Ovary (tissue), 10 donors: ENCODE measurements at places on chromosomes 6 and 20.
A peak's percentile ranks its signal among the peaks of the same experiment; 100 is the strongest.

DNA sequence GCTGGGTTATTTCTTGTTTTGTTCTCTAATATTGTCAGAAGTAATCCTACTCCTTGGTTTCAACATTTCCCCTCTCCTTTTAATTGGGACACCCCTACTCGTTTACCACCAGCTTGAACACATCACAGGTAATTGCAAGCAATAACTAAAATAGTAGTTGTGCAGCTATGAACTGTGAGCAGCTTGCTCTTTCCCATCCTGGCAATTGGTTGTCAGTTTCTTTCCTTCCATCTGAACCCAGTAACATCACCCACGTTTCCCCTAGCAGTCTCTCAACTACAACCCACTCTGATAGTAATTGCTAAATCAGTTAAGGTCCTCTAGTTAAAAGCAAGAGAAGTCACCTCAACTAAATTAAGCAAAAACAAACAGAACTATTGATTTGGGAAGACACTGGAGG is 47.6 kb upstream of the GNRH2 start:
- no peaks in the 10 kb centered on the region for H3K27me3 ChIP-seq
- DNase-seq: no peak
- no peaks in the 10 kb centered on the region for H3K4me1 ChIP-seq
- no peak overlapping the region for H3K27ac ChIP-seq
- no peaks in the 10 kb centered on the region for H3K36me3 ChIP-seq
- H3K4me3 ChIP-seq: no peak overlapping the region

DNA sequence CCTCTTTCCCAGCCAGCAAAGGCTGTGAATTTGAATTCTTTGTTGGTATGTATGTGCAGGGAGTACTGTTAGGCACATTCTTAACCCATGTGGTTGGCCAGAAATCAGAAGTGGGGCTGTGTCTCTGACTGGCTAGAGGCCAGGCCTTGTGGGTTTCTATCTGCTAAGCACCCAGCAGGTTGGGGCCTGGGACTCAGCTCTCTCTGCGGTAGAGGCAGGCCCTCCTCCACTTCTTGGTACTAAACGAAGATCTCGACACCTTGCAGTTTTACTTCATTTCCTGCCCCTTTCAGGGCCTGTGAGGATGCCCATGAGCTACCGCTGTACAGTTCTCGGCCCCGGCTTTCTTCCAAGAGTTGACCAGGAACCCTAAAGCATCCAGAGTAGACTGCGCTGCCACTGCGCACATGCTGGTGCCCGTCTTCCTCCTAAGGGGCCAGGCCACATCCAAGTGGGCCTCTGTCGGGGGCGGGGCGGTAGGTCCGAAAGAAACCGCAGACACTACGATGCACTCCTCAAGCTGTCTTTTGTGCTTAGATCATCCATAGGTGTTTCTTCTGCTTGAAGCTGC is 51.1 kb downstream of the TCP11 start:
- no peaks in the 10 kb centered on the region for H3K36me3 ChIP-seq
- no peak overlapping the region for H3K27ac ChIP-seq
- no peaks in the 10 kb centered on the region for H3K27me3 ChIP-seq
- peaks cover 15% of the 10 kb centered on the region for H3K4me1 ChIP-seq
- DNase-seq: peak; percentile 41

DNA sequence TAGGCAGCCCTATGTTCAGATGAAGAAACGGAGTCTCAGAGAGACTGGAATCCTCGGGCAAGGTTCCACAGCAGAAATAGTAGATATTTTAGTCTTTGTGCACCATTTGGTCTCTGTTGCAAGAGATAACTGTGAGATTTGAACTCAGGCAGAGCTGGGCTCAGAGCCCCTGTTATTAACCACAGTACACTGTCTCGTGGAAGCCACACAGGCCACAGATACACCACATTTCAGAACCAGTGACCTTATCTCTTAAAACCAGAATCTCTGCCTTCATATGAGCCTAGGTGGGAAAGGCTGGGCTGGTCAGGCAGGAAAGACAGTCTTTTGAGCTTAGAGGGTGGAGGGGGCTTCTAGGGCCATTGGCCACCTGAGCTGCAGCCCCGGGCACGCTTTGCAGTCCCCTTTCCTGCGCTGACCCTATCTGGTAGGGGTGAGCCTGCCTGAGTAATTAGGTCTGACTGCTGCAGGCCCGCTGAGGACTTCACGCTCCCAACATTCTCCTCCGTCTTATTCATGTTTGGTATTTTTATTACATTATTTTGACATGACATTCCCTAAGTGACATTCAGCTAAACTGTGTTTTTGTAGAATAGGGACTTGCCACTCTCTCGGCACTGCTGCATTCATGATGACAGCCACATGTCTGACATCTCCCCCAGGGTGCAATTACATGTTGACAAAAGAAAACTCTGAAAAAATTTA is 71.1 kb downstream of the KCNB1 start:
- no peaks in the 10 kb centered on the region for H3K27me3 ChIP-seq
- H3K27ac ChIP-seq: no peak overlapping the region
- no peaks in the 10 kb centered on the region for H3K4me1 ChIP-seq
- no peak overlapping the region for H3K4me3 ChIP-seq
- no peaks in the 10 kb centered on the region for H3K36me3 ChIP-seq

DNA sequence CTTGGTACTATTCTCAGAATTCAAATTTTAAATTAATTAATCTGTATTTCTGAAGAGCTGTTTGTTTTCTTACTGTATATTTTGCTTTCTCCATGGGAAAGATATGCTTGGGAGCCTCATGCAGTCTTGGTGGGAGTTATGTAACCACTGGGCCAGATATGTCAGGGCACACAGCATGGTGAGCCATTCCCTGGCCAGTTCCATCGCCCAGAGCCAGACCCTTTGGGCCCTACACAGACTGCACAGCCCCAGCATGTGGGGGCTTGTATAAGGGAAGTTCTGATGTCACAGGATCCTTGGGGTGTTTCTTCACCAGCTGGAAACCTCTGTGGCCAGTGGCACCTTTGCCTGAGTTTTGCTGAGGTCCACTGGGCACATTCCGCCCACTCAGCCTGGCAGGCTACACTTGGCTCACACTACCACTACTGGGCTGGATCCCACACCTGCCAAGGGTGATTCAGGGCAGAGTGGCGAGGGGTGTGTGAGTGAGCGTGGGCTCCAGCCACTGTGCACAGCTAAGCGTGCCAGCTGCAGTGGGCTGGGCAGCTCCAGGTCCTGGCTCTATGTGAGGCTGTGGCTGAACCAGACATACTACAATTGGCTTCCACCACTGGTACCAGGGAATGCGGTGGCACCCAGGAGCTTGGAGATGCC is 293.5 kb downstream of the ARHGAP18 start:
- DNase-seq: no peak
- no peak overlapping the region for H3K4me3 ChIP-seq
- H3K36me3 ChIP-seq: no peaks in the 10 kb centered on the region
- H3K27ac ChIP-seq: no peak overlapping the region

GRCh38 chr20:15342991-15343523 is 1005.6 kb upstream of the FLRT3 start:
- H3K4me3 ChIP-seq: no peak overlapping the region
- no peaks in the 10 kb centered on the region for H3K4me1 ChIP-seq
- no peaks in the 10 kb centered on the region for H3K36me3 ChIP-seq
- DNase-seq: no peak

DNA sequence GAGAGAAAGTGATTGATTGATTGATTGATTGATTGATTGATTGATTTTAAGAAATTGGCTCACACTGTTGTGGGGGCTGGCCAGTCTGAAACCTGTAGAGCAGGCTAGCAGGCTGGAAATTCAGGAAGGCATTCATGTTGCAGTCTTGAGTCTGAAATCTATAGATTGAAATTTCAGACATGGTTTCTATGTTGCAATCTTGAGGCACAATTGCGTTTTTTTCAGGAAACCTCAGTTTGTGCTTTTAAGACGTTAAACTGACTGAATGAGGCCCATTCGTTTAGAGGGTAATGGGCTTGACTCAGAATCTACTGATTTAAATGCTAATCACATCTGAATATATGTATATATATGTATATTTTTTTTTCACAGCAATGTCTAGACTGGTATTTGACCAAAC is 106.3 kb downstream of the STXBP5 start:
- DNase-seq: no peak
- H3K4me3 ChIP-seq: no peak overlapping the region
- H3K4me1 ChIP-seq: peaks cover 2% of the 10 kb centered on the region
- H3K36me3 ChIP-seq: no peaks in the 10 kb centered on the region

- H3K27ac ChIP-seq: no peak overlapping the region
- no peaks in the 10 kb centered on the region for H3K4me1 ChIP-seq
- no peak for DNase-seq
- H3K27me3 ChIP-seq: no peaks in the 10 kb centered on the region
These were observed 115.9 kb upstream of the BMP2 start for GRCh38 chr20:6651561-6651960.

- no peaks in the 10 kb centered on the region for H3K27me3 ChIP-seq
- no peaks in the 10 kb centered on the region for H3K36me3 ChIP-seq
- H3K27ac ChIP-seq: peak overlapping the region; percentile 76
- peak overlapping the region; percentile 55 for H3K4me3 ChIP-seq
- peak; percentile 67 for DNase-seq
These were observed 793 bp downstream of the GMPR start for GRCh38 chr6:16238963-16239797.

DNA sequence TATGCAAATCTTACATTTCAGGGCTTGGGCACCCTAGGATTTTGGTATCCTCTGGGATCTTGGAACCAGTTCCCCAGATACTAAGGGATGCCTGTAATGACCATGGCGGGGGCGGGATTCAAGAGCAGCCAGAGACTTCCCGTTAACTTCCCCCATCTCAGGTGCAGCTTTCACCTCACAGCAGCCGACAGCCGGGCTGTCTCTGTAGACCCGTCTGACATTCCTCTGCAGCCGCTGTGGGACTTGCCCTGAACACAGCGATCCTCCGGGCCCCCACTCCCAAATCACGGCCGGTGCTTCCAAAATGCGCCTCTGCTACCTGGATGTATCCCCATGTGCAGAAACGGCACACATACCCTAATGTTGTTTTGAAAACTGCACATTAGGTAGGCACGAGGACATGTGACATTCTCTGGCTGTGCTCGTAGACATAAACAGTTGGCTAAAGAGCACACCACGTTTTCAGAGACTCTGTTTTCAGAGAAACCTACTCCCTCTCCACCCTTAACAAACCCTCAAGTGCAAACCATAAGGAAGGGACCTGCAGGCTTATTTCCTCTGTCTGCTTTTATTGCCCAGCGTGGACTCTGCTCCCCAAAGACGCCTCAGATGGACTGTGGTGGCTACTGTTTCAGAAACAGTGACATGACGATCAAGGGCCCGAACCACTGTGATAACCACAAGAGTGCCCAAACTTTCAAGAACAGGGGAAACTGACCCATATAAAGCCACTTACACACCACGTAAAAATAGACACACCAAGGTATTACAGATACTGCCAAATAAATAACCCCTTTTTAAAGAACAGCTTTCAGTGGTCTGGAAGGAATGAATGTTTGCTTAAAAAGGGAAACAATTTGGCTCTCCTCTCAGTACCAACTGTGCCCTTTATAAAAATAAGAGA is 72.9 kb upstream of the FOXC1 start:
- no peaks in the 10 kb centered on the region for H3K4me1 ChIP-seq
- DNase-seq: no peak
- no peaks in the 10 kb centered on the region for H3K27me3 ChIP-seq
- no peaks in the 10 kb centered on the region for H3K36me3 ChIP-seq
- H3K4me3 ChIP-seq: no peak overlapping the region
- H3K27ac ChIP-seq: no peak overlapping the region

- no peak overlapping the region for H3K27ac ChIP-seq
- H3K4me3 ChIP-seq: no peak overlapping the region
- no peaks in the 10 kb centered on the region for H3K36me3 ChIP-seq
These were observed 100.6 kb downstream of the MAP3K4 start for GRCh38 chr6:161091972-161092701.

GRCh38 chr6:130776287-130776925 is 50.8 kb upstream of the SMLR1 start:
- no peaks in the 10 kb centered on the region for H3K27me3 ChIP-seq
- DNase-seq: no peak
- no peak overlapping the region for H3K4me3 ChIP-seq
- H3K27ac ChIP-seq: no peak overlapping the region
- H3K36me3 ChIP-seq: no peaks in the 10 kb centered on the region

- no peak for DNase-seq
- H3K27ac ChIP-seq: no peak overlapping the region
- no peaks in the 10 kb centered on the region for H3K36me3 ChIP-seq
- no peaks in the 10 kb centered on the region for H3K4me1 ChIP-seq
- no peaks in the 10 kb centered on the region for H3K27me3 ChIP-seq
These were observed 45.9 kb upstream of the ZNFX1 start for GRCh38 chr20:49323622-49324238.

DNA sequence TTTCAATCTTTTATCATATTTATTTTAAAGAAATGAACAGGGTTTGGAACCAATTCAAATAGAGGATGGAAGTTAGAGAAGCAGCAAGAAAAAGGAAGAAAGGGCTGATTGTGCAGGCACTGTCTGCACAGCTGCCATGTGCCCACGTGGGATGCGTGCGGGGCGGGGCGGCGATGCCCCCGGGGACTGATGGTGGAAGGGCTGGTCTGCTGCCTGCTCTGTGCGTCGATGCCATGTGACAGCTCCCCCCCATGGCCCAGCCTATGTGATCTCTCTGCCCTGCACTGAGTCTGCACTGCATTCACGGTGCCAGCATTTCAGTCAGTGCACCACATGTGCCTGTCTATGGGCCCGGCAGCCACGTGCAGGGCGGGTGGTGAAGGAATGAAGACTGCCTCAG is 96.4 kb downstream of the IRF4 start:
- no peak overlapping the region for H3K4me3 ChIP-seq
- DNase-seq: no peak
- H3K36me3 ChIP-seq: no peaks in the 10 kb centered on the region
- no peak overlapping the region for H3K27ac ChIP-seq
- H3K4me1 ChIP-seq: no peaks in the 10 kb centered on the region
- H3K27me3 ChIP-seq: no peaks in the 10 kb centered on the region

GRCh38 chr20:25250508-25250907 is 2.6 kb downstream of the PYGB start:
- H3K27me3 ChIP-seq: no peaks in the 10 kb centered on the region
- H3K4me1 ChIP-seq: peaks cover 5% of the 10 kb centered on the region
- H3K36me3 ChIP-seq: no peaks in the 10 kb centered on the region
- no peak overlapping the region for H3K27ac ChIP-seq
- DNase-seq: no peak
- no peak overlapping the region for H3K4me3 ChIP-seq

GRCh38 chr20:3739926-3740451 is 7.5 kb downstream of the HSPA12B start:
- no peaks in the 10 kb centered on the region for H3K36me3 ChIP-seq
- no peak overlapping the region for H3K4me3 ChIP-seq
- no peak overlapping the region for H3K27ac ChIP-seq

DNA sequence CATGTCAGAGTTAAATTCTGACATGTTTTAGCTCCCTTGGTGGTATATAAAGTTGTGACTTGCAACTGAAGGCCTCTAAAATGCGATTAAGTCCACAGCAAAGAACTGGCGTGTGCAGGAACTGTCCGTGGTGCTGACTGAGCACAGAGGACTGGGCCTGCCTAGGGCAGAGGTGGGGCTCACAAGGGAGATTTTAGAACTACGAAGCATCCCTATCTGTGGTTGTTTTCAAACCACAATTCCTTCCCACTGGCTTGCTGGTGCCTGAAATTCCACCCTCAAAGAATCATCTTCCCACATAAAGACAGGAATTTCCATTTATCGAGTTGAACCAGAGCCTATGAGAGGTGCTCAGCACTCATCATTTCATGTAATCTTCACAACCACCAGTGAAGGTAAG is 30.1 kb downstream of the RIMS4 start:
- no peak for DNase-seq
- H3K36me3 ChIP-seq: no peaks in the 10 kb centered on the region
- no peak overlapping the region for H3K27ac ChIP-seq
- no peaks in the 10 kb centered on the region for H3K4me1 ChIP-seq
